RWPE1 (cell line): ENCODE measurements at places on chromosomes 13 and 19.

DNA sequence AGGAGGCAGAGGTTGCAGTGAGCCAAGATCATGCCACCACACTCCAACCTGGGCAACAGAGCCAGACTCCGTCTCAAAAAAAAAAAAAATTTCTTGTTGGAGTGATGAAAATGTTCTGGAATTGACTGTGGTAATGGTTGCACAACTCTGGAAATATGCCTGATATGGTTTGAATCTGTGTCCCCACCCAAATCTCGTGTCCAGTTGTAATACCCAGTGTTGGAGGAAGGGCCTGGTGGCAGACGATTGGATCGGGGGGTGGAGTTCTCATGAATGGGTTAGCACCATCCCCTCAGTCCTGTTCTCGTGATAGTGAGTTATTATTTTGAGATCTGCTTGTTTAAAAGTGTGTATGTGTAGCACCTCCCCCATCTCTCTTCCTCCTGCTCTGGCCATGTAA, 41.1 kb upstream of the MAP3K10 start:
- DNase-seq = no peak

GRCh38 chr13:110431425-110432294, 124.6 kb downstream of the COL4A2 start:
- DNase-seq = no peak

DNA sequence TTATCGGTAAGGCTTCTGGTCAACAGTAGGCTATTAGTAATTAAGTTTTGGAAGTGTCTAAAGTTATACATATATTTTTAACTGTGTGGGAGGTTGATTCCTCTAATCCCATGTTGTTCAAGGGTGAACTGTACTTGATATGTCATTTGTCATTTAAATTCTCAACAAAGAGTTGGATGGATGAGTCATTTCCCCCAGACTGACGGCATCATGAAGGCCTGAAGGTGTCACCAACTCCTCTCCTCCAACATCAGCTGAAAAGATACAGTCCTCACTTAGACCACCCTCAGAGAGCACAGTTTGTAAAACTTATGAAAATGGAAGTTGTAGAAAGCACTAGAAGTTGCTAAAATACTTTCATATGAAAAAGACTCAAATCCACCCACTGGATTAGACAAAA, 48.8 kb downstream of the DCLK1 start:
- no peak for DNase-seq

- DNase-seq = no peak
These were observed 7.8 kb upstream of the DGKH start for GRCh38 chr13:42040730-42041010.

DNA sequence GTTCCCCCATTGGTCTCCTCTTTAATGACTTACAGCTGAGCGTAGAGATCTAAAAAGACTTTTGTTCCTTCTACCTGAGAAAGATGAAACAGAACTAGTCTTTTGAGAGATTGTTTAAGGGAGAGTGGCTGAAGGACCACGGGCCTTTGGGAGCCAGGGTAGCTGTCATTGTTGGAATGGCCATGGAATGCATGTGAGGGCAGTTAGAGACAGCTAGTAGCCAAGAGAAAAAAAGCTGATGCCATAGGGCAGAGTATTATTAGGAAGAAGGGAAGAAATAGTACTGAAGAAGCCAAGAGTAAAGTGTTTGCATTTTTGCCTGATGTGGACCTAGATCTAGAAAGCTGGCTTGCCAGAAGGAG, 5.6 kb downstream of the ZNF507 start:
- DNase-seq = no peak

GRCh38 chr19:5627395-5627904, 4.6 kb downstream of the SAFB start:
- DNase-seq = no peak

DNA sequence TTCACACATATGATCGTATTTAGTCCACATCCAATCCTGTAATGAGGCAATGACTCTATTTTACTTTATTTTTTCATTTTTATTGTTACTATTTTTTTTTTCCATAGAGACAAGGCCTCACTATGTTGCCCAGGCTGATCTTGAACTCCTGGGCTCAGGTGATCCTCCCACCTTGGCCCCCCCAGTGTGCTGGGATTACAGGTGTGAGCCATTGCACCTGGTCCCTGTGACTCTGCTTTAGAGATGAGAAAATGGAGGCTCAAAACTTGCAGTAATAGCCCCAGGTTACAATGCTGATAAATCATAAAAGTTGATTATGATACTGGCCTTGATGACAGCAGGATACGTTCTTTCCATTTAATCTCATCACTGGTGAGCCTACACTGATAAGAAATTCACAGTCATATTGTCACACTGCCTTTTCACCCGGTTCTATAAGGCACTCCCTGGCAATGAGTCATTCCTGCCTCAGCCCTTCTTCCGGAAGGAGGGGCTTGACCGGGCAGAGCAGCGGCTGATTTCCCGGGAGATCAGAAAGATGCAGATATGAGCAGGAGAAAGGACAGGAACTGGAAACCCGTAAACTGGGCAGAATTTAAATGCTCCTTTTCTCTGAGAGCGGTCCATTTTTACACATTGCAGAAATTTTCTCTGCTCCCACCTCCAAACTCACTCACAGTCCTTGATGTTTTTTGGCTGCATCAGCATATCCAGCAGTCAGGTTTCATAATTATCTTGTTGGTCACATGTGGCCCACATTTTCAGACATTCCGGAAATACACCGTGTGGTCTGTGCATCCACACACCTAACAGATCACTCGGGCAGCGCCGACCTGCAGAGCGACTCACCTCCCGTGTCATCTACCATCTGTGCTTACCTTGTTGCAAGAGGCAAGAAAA, 616.4 kb downstream of the EFNB2 start:
- peak; percentile 84 for DNase-seq

GRCh38 chr13:84574851-84575250, 692.6 kb upstream of the SLITRK1 start:
- DNase-seq = peak; percentile 6

DNA sequence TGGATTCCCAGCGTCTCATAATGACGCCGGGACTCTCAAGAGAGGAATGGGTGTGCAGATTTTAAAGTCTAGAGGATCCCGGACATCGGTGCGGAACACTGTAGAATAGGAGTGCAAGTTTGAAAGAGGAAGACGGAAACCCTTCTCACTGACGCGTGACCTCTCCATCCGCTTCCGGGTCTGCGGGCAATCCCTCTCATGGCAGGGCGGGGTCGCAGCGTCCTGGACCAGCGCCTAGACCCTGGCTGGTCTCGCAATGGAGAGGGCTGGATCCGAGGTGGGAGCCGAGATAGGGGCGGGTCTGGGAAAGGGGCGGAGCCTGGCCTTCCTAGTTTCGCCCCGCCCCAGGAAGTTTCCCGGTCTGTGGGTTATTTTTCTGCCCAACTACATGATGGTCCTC, 4.6 kb upstream of the ZNF845 start:
- DNase-seq = no peak

- DNase-seq = no peak
These were observed 1925.8 kb upstream of the PRR20A start for GRCh38 chr13:55214841-55215345.

- DNase-seq = no peak
These were observed 2.8 kb upstream of the F10 start for GRCh38 chr13:113119822-113120189.

- no peak for DNase-seq
These were observed 812 bp downstream of the DPY19L3 start for GRCh38 chr19:32406161-32407003.

DNA sequence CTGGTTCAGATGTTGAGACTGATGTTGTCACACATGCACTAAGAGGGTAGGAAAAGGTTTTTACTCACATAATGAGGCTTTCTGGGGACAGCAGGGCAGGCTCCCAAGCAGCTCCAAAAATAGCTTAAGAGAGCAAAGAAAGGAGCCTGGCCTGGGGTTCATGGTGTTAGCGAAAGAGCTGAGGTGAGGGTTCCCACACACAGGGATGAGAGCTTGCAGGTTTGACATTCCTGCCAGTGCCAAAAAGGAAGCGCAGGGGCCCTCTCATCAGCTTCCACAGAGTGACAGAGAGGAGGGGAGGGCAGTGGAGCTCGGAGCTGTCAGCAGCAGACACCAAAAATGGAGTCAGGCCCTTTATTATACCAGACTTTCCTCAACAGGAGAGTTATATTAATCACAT, 65.5 kb upstream of the FAM216B start:
- no peak for DNase-seq

DNA sequence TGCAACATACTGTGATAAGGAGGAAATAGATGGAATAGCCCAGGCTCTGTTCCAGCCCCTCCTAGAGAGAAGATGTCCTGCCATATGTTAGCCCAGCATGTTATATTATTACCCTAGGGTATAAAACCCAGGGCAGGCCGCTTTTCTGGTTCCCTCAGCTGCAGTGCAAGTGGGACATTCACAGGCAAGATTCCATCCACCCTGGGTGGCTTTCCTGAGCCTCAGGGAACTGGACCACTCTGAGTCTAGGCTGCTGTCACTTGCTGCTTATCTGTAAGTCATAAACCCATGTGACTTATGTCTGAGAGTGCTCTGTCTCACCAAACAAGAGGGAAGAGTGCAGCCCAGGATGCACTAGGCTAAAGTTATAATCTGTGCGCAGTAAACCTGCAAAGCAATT, 413.2 kb downstream of the MZT1 start:
- no peak for DNase-seq

- no peak for DNase-seq
These were observed 153.5 kb downstream of the LMO7 start for GRCh38 chr13:75789451-75790197.

DNA sequence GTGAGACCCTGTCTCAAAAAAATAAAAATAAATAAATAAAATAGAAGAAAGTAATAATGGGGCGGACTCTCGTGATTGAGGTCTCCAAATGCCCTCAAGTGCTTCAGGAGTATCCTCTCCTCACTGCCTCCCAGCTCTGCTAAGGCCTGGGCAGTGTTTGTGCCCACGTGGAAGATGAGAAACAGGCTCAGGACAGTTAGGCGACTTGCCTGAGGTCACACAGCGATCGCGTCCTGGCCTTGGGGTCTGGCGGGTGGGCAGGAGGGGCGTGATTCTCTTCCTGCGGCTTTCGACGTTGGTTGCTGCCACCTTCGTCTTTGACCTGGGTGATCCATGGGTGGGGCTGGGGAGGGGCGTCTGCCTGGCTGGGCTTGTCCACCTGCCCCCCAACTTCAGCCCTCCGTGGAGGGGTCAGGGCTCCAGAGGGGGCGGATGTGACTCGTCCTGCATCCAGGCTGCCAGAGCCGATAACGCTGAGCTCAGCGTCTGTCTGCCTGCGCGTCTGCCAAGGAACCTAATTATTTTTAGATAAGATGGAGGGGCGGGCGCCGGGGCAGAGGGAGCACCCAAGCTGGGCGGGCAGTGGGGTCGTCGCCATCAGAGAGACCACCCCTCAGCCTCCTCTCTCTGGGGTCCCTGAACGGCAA, 56.9 kb downstream of the NFIC start:
- DNase-seq = no peak

- DNase-seq = no peak
These were observed 9.8 kb upstream of the ARRDC2 start for GRCh38 chr19:17997969-17998826.

DNA sequence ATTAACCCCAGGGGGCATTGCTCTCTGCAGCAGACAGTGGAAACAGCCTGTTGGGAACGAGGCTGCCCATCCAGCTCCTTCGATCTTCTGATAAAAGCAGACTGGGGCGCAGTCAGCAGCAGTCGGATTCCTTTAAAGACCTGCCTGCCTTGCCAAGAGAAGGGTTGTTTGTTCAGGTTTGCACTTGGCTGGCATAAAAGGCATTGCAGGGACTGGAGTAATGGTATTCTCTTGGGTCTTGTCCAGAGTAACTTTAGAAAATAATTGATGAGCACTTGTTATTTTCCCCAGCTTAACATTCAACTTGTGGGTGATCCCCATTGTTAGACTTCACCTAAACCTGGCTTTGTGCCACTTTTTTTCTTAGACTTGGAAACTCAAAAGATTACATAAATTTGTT, 67.3 kb upstream of the SLC10A2 start:
- no peak for DNase-seq

DNA sequence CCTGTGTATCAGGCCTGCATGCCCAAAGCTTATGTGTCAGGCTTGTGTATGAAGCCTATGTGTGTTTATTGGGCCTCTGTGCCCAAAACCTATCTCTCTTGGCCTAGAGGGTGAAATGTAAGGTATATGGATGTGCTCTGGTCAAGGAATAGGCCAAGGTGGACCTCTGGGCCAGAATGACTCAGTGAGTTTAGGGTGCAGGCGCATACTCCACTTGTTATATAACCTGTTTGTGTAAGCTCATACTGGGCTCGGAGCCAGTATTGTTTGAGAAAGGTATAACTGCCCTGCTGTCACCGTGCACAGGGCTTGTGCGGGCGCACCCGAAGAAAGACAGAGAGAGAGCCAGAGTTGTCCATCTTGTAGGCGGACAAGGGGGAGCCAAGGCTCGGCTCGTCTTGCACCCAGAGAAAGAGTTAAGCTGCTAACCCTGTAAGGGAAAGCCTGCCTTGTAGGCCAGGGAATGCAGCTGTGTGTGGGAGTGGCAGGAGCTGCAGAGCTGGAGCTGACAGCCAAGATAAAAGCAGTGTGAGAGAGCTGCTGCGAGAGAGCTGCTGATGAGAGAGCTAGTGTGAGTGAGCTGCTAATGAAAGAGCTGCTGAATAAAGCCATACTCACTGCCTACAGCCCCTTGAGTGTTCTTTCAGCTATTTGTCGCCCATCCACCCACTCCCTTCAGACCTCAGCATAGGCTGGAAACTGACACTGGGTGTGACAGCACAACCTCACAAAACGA, 43.4 kb upstream of the N4BP2L1 start:
- DNase-seq = no peak

DNA sequence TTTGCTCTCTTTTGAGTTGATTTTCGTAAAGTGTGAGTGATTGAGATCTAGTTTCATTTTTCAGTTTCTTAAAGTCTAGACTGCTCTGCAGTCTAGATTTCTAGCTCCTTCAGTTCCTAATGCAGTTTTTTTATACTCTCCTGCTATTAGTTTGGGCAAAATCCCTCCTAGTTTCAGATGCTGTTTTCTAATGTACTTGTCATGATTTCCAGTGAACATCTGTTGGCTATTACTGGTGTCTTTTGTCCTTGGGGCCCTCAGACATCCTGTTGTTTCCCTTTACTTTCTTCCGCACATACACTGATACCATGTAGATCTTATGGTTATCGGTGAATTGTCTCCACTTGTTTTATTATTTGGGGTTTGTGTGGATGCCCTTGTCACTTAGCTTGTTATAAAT, 292.1 kb downstream of the TDRD3 start:
- no peak for DNase-seq

DNA sequence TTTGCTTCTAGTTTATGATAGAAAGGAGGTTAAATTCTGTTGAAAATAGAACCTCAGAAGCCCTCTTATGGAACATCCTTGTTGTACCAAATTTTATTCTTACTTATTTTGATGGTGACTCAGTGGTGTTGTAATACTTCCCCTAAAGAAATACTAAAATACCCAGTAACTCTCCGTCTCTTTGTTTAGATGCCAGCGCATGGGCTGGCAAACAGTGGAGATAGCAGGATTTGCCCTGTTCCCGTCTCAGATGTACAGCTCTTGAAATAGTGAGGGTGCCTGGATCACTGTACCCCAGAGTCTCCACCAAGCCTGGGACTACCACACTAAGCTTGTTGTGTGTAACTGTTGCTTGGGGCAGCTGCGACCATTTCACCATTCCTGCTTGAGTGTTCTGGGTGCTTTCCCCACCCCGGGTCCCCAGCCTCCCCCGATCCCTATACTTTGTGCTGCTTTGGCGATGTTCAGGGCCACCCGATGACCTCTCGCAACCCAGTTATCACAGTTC, 67.0 kb upstream of the TEX29 start:
- no peak for DNase-seq

GRCh38 chr13:113929628-113930615, 44.0 kb downstream of the C13orf46 start:
- no peak for DNase-seq
